SK-N-SH (cell line): ENCODE measurements at places on chromosomes 16 and 17.

DNA sequence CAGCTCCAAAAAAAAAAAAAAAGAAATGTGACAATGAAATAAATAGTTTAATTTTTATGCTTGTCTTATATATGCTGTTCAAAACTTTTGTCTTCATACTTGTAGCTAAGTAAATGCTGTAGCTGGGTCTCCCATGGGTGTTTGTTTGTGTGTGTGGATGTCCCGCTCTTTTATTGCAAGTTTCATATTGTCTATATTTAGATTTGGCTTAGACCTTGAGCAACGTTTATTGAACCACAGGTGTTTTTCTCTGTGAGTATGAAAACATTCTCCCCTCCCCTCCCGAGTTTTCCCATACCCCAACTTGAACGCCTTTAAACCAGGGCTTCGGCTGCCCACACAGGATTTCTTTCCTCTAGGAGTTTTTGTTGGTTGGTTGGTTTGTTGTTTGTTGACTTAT lies 45.2 kb downstream of the MFSD11 start:
- no peak for DNase-seq

GRCh38 chr17:50797135-50797810 lies 30.0 kb upstream of the ANKRD40CL start:
- no peak for DNase-seq

GRCh38 chr17:55699181-55699860 lies 23.3 kb downstream of the TMEM100 start:
- no peak for DNase-seq

GRCh38 chr17:67772679-67773078 lies 52.6 kb upstream of the BPTF start:
- no peak for DNase-seq
